ENCODE measurements at places on chromosomes 6 and 20. TPM values are rescaled to one million over a fixed set of nuclear protein-coding genes. Genes with fewer than 3 reads are reported as not detected.

The FKBP5 gene
- 14.5 TPM for total RNA-seq

The GRM1 gene
- not detected for total RNA-seq

The C6orf58 gene
- not detected for total RNA-seq

The UST gene
- total RNA-seq: 27.1 TPM

The POU3F2 gene
- total RNA-seq: not detected

The CRISP2 gene
- not detected for total RNA-seq

The NT5DC1 gene
- total RNA-seq: 6.2 TPM

The CLPSL1 gene
- total RNA-seq: not detected

The NMBR gene
- 0.11 TPM for total RNA-seq

The SLC25A27 gene
- total RNA-seq: 7.9 TPM

The NOL7 gene
- total RNA-seq: 102 TPM

The RGS17 gene
- total RNA-seq: 27.5 TPM

The FYN gene
- total RNA-seq: 64.6 TPM

The NR2E1 gene
- total RNA-seq: not detected

The COL9A3 gene
- 0.11 TPM for total RNA-seq
